Activated naive CD8-positive, alpha-beta T cell treated with anti-CD3 and anti-CD28 coated beads for 36 hours (primary cell): ENCODE measurements at places on chromosomes 3 and 15.

DNA sequence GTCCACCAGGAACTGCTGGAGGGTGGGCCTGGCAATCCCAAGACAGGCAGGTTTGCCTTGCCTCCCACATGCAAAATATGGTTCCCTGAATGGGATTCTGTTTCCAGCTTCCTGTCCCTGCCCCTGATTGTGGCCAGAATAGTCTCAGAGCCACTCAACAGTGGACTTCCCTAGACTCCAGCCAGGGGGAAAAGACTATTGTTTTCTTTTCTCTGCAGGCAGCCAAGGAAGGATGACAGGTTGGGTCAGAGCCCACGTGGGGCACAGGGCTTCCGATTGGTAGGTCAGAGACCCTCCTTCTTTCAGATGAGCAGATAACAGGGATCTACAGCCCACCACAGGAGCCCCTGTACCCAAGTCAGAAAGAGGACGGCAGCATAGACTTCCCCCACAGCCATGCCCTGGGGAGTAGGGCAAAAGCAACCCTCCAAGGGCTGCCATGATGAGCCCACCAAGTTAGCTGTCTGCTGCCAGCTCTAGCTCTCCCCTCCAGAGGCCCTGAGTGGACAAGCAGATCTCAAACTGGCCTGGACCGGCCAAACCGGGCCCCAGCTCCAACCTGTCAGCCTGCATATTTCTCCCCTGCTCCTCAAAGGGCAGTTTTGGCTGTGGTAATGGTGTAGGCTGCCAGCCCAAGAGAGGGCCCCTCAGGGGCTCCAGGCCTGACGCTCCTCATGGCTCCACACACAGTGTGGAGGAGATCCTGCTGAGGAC, 6.4 kb downstream of the TLR9 start:
- no peak for DNase-seq

DNA sequence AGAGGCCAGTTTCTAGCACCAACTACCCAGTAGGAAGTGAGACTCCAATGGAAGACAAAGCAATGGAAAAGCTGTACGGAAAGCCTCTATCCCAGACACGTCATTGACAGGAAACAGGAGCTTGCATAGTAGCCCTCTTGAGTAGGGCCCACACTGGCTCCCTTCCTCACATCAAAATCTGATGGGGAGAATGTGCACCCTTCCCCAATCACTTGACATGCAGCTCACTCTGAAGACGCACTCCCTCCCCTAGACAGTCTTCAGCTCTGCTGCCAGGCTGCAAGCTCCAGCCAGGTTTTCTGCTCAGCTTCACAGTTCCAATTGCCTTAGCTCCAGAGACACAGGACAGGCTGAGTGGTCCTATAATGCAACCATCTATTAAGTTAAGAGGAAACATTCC, 567.8 kb downstream of the EPHB1 start:
- DNase-seq: no peak

GRCh38 chr3:191627064-191627463, 166.1 kb downstream of the PYDC2 start:
- DNase-seq: no peak

GRCh38 chr3:55597641-55598040, 110.5 kb upstream of the WNT5A start:
- no peak for DNase-seq

- no peak for DNase-seq
Observed at GRCh38 chr3:147222291-147222690, 184.1 kb downstream of the ZIC4 start.

GRCh38 chr15:57440799-57441198, 64.5 kb downstream of the CGNL1 start:
- no peak for DNase-seq

DNA sequence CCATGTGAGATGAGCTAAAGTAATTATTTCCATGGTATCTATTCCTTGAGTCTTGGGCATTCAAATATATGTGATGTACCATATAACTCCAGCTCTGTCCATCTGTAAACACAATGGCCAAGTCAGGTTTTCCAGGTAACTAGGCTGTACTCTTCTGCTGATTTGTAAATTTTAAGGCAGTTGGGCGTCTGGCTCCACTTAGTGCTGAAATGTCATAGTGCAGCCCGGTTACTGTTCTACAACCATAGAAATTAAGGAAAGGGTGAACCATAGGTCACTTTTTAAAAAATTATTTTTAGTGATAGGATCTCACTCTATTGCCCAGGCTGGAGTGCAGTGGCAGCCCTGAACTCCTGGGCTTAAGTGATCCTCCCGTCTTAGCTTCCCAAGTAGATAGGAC, 44.7 kb upstream of the GOLM2 start:
- no peak for DNase-seq

- no peak for DNase-seq
Observed at GRCh38 chr15:93347986-93348385, 259.0 kb upstream of the RGMA start.

GRCh38 chr15:31472636-31473384, 146.2 kb downstream of the KLF13 start:
- DNase-seq: peak; percentile 67

DNA sequence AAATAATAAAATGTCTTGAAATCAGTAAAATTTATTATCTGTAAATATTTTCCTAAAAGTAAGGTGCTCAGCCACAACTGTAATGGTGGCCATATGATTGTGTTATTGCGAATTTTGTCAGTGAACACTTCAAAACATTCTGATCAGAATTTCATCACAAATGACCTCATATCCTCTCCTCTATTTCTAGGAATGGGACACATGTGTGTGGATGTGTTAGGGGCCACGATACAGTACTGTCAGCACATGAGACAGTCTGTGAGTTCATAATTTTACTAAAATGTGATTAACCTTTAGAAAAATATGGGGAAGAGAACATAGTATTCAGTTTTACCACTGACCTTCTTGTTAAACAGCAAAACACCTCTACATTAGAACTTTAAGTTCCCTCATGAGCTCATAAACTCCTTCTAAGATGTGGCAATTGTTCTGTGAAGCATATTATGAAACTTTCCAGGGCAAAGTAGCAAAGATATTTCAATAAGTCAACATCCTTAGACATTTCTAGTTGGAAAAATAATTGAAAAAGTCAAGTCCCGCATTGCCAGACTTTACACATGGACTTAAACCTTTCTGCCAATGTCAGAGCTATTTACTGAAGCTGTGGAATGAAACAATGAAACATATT, 158.2 kb upstream of the ABI3BP start:
- no peak for DNase-seq

GRCh38 chr3:97264180-97264579, 449.8 kb downstream of the EPHA6 start:
- no peak for DNase-seq

DNA sequence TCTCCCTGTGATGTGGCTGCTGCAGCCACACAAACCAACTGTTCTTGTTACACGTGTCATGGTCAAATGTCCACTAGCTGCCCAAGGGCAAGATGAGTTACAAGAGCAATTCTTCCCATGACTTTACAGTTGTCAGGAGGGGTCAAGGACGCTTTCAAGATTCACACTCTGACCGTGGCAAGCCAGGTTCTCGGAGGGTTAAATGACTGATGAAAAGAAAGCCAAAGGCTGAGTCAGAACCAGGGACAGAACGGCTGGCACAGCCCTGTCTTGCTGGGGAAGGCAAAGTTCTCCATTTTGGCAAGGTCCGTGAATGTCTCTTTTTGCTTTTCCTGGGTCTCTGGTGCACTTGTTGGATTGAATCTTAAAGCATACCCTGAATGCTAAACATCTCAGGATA, 364.5 kb upstream of the ICE2 start:
- DNase-seq: no peak

GRCh38 chr3:13771496-13771895, 108.4 kb downstream of the WNT7A start:
- no peak for DNase-seq
